ENCODE measurements at places on chromosomes 5 and 9.

GRCh38 chr9:76664120-76664519 lies 100.1 kb upstream of the PCA3 start:
- DNase-seq = no peak

DNA sequence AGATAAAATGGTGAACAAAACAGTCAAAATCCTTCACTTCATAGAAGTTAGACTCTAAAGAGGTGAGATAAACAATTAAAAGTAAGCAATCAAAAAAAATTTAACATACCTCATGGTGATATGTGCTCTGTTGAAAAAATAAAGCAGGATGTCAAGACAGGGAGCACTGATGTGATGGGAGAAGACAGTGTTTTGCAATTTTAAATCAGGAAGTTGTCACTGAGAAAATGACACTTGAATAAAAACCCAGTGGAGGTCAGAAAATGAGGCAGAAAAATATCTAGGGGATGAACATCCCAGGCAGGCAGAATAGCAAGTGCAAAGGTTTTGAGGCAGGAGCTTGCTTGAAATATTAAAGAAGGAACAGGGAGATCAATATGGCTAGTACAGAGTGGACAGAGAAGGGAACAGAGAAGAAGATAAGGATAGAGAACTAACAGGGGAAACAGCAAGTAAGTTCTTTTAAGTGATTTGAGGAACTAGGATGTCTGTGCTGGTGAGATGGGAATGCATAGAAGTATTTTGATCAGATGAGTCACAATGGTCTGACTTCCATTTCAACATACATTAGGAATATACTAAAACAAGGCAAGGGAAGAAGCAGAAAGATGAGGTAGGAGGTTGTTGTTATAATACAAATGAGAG lies 130.4 kb downstream of the CHSY3 start:
- DNase-seq = no peak

- no peak for DNase-seq
Observed at GRCh38 chr5:52665559-52665958, 122.2 kb upstream of the ITGA1 start.

DNA sequence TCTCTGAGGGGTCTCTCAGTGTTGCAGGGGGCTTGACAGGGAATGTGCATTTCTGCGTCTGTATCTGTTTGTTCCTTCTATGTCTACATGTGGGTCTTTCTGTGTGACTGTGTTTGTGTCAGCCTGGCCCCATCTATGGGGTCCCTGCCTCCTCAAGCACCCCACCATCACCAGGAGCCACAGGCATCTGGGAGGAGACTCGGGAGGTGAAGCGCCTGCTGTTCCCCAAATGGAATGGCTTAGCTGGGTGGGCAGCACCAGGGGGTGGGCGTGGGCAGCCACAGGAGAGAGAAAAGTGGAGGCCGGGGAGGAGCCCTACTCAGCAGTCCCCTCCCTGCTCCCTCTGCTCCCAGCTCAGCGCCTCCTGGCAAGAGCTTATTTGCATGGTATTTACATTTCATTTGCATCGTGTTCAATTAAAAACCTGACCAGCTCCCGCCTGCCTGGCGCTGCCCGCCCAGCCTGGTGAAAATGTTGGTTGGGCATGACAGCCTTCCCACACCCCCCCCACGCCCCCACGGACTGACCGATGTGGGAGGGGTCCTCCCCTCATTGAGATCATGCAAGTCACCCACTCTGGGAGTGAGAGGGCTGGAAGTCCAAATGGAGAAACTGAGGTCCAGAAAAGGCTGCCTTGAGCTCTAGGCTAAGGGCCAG lies 50.5 kb downstream of the CXXC5 start:
- no peak for DNase-seq

DNA sequence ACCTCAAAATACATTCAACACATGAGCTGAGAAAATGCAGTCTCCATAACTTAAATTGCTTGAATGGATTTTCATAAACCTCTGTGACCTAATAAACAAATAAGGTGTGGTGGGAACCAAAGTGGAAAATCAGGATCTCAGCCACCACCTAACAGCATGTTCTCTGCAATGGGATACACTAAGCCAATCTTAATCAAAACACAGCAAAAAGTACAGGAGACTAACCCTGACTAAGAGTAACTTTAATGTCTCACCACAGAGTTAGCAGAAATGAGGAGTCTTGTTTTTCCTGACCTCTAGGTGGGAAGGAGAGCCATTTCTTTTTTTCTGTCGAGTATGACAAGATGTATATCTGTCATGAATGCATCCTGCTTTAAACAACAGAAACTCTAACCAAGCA lies 48.5 kb downstream of the PLK2 start:
- DNase-seq = no peak

GRCh38 chr5:134526483-134527155 lies 1.1 kb downstream of the JADE2 start:
- DNase-seq = peak; percentile 85

DNA sequence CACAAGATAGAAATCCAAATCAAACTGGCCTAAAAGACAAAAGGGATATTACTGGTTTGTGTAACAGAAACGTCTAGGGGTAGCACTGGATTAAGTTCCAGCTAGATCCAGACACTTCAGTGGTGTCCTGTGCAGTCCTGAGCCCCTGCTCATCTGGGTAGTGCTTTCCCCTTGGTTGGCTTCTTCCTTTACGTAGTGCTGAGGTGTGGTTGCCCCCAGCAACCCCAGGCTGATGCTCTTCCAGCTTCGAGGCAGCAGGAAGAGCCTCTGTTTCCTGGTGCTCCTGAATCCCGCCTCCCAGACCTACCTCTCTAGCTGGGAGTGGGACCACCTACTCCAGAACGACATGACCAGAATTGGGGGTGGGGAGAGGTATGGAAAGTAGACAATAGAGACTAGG lies 166.1 kb upstream of the ADRA1B start:
- no peak for DNase-seq

- DNase-seq = no peak
Observed at GRCh38 chr5:90983148-90983547, 400.0 kb downstream of the ARRDC3 start.

DNA sequence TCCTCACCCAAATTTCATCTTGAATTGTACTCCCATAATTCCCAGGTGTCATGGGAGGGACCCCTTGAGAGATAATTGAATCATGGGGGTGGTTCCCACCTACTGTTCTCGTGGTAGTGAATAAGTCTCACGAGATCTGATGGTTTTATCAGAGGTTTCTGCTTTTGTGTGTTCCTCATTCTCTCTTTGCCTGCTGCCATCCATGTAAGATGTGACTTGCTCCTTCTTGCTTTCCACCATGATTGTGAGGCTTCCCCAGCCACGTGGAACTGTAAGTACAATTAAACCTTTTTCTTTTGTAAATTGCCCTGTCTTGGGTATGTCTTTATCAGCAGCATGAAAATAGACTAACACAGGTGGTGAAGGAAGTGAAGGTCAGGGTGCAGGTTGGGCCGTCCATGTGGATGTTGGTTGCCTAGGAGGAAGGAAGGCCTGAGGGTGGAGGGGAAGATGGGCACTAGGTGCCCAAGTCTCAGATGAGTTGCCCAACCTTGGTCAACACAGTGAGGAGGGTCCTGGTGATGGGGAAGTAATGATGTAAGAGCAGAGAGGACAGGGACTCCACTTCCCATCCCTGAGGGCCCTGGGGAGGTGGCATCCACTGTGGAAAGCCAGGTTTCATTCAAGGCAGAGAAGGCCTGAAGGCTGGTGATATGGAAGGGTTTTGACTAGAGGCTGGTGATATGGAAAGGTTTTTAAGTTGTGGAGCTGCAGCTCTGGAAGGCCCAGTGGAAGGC lies 92.6 kb downstream of the HSPA4 start:
- no peak for DNase-seq

DNA sequence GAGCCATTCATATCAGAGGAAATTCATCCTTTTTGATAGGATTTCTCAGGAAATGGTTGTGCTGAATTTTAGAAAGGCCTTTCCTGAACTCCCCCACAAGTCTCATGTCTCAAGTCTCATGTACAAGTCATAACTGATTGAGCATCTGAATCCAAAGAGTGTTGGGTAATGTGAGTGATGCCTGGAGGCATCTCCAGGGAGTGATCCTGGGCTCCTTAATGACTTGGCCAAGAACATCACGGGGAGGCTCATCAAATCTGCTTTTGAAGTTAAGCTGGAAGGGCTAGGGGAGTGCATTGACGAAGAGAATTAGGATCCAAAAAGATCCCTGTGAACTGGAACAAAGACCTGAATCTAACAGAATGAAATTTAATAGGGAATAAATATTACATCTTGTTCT lies 79.2 kb downstream of the MAST4 start:
- DNase-seq = no peak

DNA sequence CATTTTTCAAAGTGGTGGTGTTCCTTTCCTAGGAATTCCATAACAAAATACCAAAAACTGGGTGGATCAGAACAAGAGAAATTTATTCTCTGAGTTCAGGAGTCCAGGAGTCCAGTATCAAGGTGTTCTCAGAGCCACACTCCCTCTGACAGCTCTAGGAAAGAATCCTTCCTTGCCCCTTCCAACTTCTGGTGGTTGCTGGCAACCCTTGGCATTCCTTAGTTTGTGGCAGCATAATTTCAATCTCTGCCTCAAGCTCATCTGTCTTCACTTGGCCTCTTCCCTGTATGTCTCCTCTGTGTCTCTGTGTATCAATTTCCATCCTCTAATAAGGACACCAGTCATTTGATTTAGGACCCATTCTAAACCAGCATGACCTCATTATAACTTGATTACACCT lies 243.7 kb downstream of the MPDZ start:
- DNase-seq = no peak

DNA sequence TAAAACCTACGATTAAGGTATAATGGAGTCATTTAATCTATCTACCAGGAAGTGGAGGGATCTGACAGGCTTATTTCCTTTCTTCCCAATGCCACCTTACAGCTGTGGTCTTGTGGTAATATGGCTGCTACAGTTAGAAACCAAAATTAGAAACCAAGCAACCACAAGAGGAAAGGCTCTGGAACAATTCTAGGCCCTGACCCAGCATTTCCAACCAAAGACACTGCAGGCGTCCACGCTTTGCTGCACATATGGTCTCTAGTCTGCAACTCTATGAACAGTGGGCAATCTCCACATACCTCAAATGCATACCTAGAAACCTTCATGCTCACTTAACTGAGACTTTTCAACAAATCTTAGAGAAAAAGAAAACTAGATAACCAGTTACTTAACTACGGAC lies 339.1 kb downstream of the NFIB start:
- DNase-seq = no peak

- peak; percentile 37 for DNase-seq
Observed at GRCh38 chr9:2271426-2271825, 256.3 kb downstream of the SMARCA2 start.

- no peak for DNase-seq
Observed at GRCh38 chr5:79261897-79262296, 26.0 kb downstream of the JMY start.

GRCh38 chr9:88280816-88281382 lies 107.3 kb upstream of the SPIN1 start:
- no peak for DNase-seq

DNA sequence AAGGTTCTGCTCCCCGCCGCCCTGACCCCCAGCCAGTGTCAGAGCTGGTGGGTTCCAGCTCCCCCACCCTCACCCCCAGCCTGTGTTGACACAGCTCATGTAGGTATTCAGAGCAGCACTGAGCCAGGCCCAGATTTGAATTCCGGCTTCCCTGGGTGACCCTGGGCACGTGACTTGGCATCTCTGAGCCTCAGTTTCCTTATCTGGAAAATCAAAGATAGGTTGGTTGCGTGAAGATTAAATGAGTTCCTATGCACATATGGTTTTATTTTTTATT lies 42.0 kb downstream of the HMCN2 start:
- no peak for DNase-seq

GRCh38 chr5:177440990-177441780 lies 5.4 kb upstream of the PRR7 start:
- DNase-seq = no peak
